Diencephalon (tissue), 1 donor: ENCODE measurements at places on chromosomes 5 and 9. TPM values are rescaled to one million over a fixed set of nuclear protein-coding genes. Genes with fewer than 3 reads are reported as not detected.

CENPP gene
- total RNA-seq = 6.5 TPM

ATOSB gene
- 19.4 TPM for total RNA-seq

ORM2 gene
- total RNA-seq = not detected

SPINK13 gene
- total RNA-seq = not detected

SLC6A19 gene
- not detected for total RNA-seq

FBXO10 gene
- total RNA-seq = 13.6 TPM

NDFIP1 gene
- 231 TPM for total RNA-seq

THBS4 gene
- 11.8 TPM for total RNA-seq

PRRX2 gene
- not detected for total RNA-seq

CENPH gene
- 13.6 TPM for total RNA-seq

LMNB1 gene
- 56.7 TPM for total RNA-seq

TSSK1B gene
- not detected for total RNA-seq

REXO4 gene
- total RNA-seq = 13.6 TPM

SPZ1 gene
- total RNA-seq = not detected

PCA3 gene
- 1.4 TPM for total RNA-seq

CCNO gene
- 0.69 TPM for total RNA-seq

TMEM252 gene
- total RNA-seq = not detected

TLX3 gene
- total RNA-seq = not detected

PCDHB2 gene
- total RNA-seq = 12.7 TPM

DMRT3 gene
- total RNA-seq = not detected

UBAP2 gene
- 60.2 TPM for total RNA-seq

WWC1 gene
- total RNA-seq = 36.2 TPM

SOHLH1 gene
- not detected for total RNA-seq

PCDHGC4 gene
- total RNA-seq = 91.6 TPM

IL6ST gene
- 81.9 TPM for total RNA-seq

KIAA1958 gene
- 17.1 TPM for total RNA-seq

PCDHGB7 gene
- 18.2 TPM for total RNA-seq

C9orf43 gene
- 0.69 TPM for total RNA-seq

LHX3 gene
- total RNA-seq = not detected
